Esophagus muscularis mucosa (tissue), 4 donors: ENCODE measurements at places on chromosomes 11 and 22. TPM values are rescaled to one million over a fixed set of nuclear protein-coding genes. Genes with fewer than 3 reads are reported as not detected.

Gene MUC15
- 1.1 TPM for total RNA-seq

Gene POU2F3
- total RNA-seq = not detected

Gene KRTAP5-10
- not detected for total RNA-seq

Gene PHETA2
- 17.4 TPM for total RNA-seq

DNA sequence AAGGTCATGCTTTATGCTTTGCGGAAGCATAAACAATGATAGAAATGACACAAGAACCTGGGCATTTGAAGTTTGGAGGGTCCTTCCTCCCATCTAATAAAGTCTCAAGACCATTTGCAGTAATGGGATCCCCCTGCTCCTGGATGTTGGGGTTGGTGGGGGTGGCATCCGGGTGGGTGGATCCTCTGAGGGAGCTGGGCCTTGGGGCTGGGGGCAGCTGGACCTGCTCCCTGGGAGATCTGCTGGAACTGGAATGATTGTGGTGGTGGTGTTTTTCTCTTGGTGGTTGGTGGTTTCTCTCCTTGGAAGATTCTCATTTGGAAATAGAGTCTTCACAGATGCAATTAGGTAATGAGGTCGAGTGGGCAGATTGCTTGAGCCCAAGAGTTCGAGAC lies 2.2 kb upstream of the NAP1L4 start:
- DNase-seq = no peak
- peaks cover 23% of the 10 kb centered on the region for H3K4me1 ChIP-seq
- H3K27ac ChIP-seq = no peak overlapping the region
- no peaks in the 10 kb centered on the region for H3K27me3 ChIP-seq

DNA sequence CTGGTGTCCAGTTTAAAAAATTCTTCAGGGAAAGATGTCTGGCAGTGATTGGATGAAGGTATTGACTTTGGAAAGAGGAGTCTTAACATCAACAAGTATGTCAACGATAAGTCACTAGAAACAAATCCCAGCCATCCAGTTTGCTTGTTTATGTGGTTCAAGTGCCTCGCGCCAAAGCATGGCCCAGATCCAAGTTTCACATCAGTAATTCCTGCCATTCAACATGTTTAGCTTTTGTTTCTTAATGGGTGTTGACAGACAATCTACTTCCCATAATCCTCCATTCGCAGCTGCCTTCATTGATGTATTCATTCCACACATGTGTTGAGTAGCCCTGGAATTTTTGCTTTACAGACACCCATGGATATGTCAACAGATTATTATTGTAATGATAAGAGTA lies 77.8 kb downstream of the UBASH3B start:
- no peaks in the 10 kb centered on the region for H3K36me3 ChIP-seq
- H3K4me3 ChIP-seq = no peak overlapping the region
- no peaks in the 10 kb centered on the region for H3K27me3 ChIP-seq
- no peak overlapping the region for H3K27ac ChIP-seq

DNA sequence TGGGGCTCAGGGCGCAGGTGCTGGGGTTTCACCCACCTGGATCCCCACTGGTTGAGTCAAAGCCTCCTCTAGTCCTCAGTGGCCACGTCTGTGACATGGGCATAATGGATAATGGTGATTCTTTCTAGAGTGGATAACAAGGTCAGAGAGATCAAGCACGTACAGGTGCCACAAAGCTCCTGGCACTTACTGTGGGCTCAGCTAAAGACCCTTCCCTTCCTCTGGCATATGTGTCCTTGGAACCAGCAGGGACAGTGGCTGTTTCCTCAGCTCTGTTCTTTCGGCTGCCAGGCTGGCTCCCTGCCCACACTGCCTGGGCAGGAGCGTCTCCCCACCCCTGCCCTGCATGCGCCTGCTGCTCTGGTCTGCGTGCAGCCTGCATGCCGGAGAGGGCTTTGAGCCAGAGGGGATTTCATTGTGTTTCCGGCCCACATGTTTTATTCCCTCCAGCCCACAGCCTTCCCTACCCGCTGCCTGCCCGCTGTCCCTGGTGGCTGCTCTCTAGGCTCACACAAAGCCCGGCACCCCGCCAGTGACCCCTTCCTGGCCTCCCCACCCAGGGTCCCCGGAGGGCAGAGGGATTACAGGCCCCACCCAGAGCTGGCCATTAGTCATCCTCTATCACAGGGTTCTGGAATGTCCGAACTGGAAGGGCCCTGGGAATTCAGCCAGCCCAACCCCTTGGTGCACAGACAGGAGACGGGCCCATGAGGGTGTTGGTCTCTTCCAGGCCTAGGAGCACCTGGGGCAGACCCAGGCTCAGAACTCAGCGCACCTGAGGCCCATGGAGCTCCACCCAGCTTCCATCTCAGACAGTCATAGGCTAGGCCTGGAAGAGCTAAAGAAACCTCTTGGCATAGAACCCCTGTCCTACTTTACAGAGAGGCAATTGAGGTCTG lies 55.3 kb upstream of the GCAT start:
- H3K4me3 ChIP-seq = peak overlapping the region; percentile 18
- DNase-seq = peak; percentile 96
- no peaks in the 10 kb centered on the region for H3K27me3 ChIP-seq
- H3K4me1 ChIP-seq = peaks cover 72% of the 10 kb centered on the region
- peaks cover 15% of the 10 kb centered on the region for H3K36me3 ChIP-seq

- no peak for DNase-seq
- no peak overlapping the region for H3K4me3 ChIP-seq
- no peak overlapping the region for H3K27ac ChIP-seq
Measured at GRCh38 chr11:76808996-76809395, 25.8 kb downstream of the TSKU start.

GRCh38 chr22:37089434-37089833 lies 20.1 kb downstream of the TMPRSS6 start:
- no peaks in the 10 kb centered on the region for H3K36me3 ChIP-seq
- no peaks in the 10 kb centered on the region for H3K4me1 ChIP-seq
- DNase-seq = no peak
- no peak overlapping the region for H3K27ac ChIP-seq
- no peaks in the 10 kb centered on the region for H3K27me3 ChIP-seq
- no peak overlapping the region for H3K4me3 ChIP-seq
